ENCODE measurements at places on chromosomes 13 and 19. TPM values are rescaled to one million over a fixed set of nuclear protein-coding genes. Genes with fewer than 3 reads are reported as not detected.

DNA sequence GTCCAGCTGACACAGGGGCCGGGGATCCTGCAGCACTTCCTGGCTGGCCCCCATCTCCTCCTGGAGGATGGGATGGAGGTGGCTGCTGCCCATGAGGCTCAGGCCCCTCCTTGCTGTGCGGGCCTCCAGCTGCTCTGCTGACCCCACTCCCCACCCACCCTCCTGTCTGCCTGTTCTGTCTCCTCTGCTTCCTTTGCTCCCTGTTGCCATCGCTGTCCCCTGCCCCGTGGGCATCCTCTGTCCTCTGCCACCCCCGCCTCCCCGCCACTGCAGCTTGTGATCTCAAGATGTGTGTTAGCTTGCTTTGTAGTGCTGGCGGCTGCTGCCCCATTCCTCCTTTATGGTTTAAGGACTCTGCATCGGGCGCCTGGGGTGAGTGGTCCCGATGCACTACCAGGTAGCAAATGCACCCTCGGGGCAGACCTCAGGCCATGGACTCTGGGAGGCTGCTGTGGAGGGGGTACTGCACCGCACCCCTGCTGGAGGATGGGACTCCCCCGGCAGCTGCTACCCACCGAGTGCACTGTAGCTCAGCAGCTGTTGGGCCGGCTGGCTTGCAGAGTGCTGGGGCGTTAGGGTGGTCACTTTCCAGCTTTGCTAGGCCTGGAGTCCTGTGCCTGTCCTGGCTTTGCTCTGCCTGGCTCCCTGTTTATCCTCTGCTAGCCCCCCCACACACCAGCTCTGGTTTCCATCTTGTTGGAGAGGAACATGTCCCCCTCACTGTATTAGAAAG lies 15.8 kb upstream of the C19orf33 start:
- no peak for DNase-seq

DNA sequence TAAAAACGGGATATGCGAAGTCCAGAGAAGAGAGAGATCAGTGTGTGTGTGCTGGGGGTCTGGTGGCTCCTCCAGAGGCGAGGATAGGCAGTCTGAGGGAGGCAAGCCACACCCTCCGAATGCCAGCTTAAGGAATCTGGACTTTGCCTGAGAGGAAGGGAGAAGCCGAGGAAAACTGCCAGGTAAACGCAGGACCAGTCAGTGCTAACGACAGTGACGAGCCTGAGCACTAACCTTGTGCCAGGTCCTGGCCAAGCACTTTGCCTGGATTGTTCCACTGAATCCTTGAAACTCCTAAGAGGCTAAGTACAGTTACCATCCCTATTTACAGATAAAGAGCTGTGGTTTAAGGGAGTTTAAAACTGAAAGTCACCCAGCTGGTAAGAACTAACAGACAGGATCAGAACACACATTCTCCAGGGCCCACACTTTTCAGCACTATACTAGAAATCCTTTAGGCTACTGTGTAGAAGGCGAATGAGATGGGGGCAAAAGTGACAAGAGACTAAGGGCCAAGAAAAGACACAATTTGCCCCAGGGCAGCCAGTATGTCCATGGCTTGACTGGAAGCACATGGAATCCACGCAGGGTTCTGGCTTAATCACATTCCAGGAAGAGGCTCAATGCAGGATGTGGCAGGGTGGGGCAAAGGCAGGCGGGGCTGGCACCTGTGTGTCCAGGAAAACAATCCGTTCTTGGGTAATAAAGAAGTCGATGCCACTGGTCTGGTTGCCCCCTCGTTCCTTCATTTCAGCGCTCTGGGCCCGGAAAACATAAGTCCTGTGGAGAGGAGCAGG lies 15.1 kb downstream of the SMG9 start:
- no peak for DNase-seq

- DNase-seq, result no peak
These were observed at the start of gene APOC4 for GRCh38 chr19:44942067-44942571. TSS of gene APOC4 (plus strand) at chr19:44942237. CDS start at chr19:44942278, 41 bp downstream.

- no peak for DNase-seq
These were observed 1.8 kb downstream of the FGF14 start for GRCh38 chr13:102399791-102400674.

- DNase-seq, result no peak
These were observed 2.7 kb downstream of the ARGLU1 start for GRCh38 chr13:106565127-106565775.

DNA sequence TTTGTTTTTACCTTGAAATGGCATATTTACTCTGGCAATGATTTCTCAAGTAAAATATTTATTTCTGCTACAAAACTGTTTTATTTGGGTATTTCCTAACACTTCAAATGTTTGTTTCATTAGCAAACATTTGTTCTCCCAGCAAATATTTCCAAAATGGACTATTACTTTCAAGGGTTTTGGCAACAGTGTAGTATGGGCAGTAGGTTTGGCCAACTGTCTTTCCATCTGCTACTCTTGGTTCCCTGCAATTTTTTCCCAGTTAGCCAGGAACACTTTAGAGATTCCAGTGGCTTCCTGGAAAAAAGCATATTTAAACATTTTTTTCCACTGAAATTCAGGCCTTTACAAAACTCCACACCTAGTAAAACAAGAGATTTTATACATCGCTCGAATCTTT lies 466.6 kb downstream of the SLITRK6 start:
- no peak for DNase-seq

DNA sequence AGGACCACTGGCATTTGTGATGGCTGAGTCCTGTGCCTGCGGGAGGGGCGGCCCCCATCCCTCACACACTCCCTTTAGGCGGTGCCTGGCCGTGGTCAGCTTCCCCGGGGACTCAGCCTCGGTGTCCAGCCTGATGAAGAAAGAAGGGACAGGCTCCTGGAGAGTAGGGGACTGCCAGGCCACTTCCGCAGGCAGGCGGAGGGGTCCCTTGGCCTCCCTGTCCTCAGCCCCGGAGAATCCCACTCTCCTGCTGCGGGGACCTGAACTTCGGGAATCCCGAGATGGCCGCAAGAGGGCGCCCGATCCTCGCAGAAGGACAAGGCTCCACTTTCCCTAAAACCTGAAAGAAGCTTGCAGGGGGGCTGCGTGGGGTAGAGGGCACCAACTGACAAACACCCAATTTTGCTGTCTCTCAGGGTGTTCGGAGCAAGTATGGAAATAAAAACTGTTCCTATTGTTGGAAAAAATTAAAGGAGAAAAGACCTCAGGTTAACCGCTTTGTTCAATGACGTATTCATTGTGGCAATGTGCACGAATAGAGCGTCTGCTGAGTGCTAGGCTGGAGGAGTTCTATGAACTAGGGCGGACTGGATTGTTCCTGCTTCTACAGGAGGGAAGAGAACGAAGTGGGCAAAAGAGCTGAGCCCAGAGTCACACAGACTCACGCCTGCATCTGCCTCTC lies 297.3 kb downstream of the ZNF536 start:
- no peak for DNase-seq

DNA sequence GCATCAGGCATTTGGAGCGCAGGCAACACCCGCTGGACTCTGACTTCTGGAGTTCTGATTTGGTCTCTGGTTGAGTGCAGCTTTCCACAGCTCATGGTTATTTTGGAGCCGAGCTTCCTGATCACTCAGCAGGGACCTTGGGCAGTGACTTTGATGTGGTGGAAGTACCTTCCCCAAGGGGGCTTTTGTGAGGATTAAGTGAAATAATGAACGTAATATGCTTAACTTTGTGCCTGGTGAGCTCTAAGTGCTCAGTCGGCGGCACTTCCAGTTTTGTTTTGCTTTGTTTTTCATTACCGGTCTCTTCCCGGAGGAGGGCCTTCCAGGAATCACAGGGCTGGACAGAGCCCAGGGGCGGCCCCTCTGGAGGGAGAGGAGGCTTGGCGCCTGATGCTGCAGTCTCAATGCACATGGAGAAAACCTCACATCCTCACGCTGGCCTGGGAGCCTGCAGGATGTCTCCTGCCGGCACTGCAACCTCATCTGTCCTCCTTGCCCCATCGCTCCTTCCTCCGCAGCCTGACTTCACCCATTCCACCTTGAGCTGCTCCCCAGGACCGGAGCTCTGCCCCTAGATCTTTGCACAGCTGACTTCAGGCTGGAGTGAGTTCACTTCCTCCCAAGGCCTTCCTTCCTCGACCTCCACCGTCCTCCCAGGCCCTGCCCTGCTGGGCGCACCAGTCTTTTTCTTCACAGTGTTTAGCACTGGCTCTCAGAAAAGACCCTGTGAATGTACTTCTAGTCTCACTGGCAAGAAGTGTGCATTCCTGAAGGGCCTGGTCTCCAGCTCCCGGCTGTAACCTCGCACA lies 1.5 kb downstream of the PLEKHF1 start:
- DNase-seq, result no peak

GRCh38 chr13:95185851-95186250 lies 115.4 kb downstream of the ABCC4 start:
- no peak for DNase-seq

- DNase-seq, result no peak
These were observed 4.2 kb downstream of the SHC2 start for GRCh38 chr19:456547-457110.

DNA sequence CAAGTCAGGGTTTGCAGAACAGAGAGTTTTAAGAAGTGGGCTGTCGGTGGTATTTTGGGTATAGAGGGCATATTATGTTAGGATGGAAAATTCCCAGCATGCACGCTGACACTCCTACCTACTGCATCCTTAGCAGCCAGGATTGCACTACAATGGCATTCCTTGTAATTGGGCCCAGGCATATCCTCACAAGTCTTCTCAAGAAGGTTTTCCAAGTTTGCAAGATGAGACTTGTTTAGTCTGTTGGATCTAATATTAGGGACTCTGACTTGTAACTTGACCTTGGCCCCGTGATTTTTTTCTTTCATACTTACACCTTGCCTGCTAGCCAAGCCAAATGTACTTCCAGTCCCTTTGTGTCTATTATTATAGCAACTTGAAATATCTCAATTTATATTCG lies 335.7 kb upstream of the HTR2A start:
- DNase-seq, result no peak

DNA sequence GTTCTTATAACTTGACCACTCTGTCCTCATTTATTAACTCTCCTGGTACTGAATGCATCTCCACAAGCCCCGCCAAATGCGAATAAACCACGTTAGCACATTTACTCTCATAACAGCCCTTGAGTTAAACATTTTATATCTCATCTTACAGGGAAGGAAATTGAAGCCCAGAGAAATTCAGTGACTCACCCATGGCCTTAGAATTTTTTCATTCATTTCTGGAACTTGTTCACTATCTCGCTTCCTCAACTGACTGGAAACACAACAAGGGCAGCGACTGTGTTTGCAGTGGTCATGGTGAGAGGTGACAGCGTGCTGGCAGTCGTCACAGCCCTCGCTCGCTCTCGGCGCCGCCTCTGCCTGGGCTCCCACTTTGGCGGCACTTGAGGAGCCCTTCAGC lies 39.5 kb downstream of the SERP2 start:
- no peak for DNase-seq

GRCh38 chr13:69389899-69390298 lies 717.7 kb upstream of the ATXN8OS start:
- DNase-seq, result no peak

GRCh38 chr19:2764945-2765344 lies 18.1 kb downstream of the SGTA start:
- DNase-seq, result no peak

DNA sequence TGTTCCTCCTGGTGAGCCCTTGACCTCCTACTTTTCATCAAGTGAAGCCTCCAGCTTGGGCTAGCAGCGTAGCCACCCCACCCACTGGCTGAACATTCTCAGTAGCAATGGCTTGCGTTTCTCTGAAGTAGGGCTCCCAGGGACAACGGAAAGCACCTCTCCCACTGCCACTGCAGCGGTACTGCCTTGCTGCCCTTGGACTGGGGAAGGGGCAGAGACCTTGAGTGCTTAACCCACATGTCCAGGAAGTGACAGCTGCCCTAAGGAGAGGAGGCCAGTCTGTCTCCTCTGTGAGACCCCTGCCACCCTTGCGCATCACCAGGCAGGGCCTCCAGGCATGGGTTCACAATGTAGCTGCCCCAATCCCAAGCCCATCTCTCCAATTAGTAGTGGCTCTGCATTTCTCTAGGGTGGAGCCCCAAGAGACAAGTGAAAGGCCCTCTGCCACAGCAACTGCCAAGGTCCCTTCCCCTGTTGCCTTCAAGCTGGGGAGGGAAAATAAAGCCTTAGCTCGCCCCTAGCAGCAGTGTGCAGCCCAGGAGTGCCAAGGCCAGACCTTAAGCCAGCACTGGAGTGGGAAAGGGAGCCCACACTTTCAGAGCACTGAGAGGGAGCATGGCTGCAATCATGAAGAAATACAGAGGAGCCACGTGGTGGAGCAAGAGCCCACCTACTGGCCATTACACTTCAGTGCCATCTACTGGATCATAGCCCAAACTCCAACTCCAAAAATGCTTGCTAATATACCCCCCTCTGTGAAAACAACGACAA lies 175.9 kb upstream of the TRPC4 start:
- no peak for DNase-seq

GRCh38 chr19:15641901-15642491 lies 1.3 kb downstream of the CYP4F3 start:
- no peak for DNase-seq

Gene BEST2
- not detected for total RNA-seq

Gene SLC7A10
- not detected for total RNA-seq

Gene PIK3R2
- 13.6 TPM for total RNA-seq

Gene SRRM5
- 0.68 TPM for total RNA-seq

Gene ZNF546
- 3.1 TPM for total RNA-seq

Gene SPACA4
- total RNA-seq, result not detected

Gene ANGPTL4
- total RNA-seq, result not detected
